ENCODE measurements at places on chromosomes 1 and 21. TPM values are rescaled to one million over a fixed set of nuclear protein-coding genes. Genes with fewer than 3 reads are reported as not detected.

Gene KCNJ10
- 0.29 TPM for polyA plus RNA-seq

Gene DENND1B
- polyA plus RNA-seq, result 8.7 TPM

Gene COA7
- polyA plus RNA-seq, result 2.0 TPM

Gene RNF19B
- 0.58 TPM for polyA plus RNA-seq

Data from naive thymus-derived CD4-positive, alpha-beta T cell (primary cell).